Gastrocnemius medialis (tissue), 4 donors: ENCODE measurements at places on chromosomes 16 and 17.
A peak's percentile ranks its signal among the peaks of the same experiment; 100 is the strongest.

- DNase-seq: no peak
These were observed 80.3 kb downstream of the TRIM37 start for GRCh38 chr17:59026176-59026939.

- DNase-seq: no peak
These were observed 18.1 kb downstream of the KATNB1 start for GRCh38 chr16:57753448-57754353.

DNA sequence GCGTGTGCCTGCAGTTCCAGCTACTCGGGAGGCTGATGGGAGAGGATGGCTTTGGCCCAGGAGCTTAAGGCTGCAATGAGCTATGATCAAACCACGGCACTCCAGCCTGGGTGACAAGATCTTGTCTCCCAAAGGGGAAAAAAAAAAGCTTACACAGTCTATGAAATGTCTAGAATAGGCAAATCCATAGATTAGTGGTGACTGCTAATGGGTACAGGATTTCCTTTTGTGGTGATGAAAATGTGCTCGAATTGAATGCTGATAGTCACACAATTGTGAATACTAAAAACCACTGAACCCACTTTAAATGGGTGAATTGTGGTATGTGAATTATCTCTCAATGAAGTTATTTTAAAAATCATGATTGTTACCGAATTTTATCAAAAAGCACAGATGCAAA, 14.9 kb downstream of the USP7 start:
- no peak for DNase-seq

- no peak for DNase-seq
These were observed 6.8 kb downstream of the FBXO47 start for GRCh38 chr17:38960402-38960801.

DNA sequence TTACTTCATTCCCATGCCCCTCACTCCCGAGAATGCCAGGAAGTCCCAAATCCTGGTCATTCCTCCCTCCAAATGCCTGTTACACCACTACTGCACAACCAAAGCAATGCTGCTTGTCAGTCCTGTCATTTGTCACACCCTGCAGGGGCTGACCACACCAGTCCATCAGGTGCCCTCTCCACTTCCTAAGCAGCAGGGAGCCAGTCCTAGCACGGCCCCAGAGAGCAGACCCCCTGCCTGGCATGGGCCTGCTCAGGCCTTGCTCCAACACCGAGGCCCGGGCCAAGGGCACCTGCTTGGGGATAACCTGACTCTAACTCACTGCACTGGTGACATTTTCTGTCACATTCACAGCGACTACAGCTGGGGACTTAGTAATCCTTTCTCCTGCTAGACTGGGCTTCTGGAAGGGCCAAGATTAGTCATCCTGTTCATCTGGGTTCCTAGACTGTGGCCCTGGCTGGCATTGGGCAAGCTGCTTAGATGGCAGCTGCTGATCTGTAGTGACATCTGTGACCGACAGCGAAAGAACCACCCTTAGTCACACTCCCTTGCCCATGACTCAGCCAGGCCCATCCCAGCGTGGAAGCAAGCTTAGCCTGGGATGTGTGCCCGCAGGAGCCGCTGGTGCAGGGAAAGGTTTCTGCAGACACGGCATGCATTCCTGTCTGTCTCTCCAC, 5.4 kb downstream of the ALYREF start:
- DNase-seq: peak; percentile 97

DNA sequence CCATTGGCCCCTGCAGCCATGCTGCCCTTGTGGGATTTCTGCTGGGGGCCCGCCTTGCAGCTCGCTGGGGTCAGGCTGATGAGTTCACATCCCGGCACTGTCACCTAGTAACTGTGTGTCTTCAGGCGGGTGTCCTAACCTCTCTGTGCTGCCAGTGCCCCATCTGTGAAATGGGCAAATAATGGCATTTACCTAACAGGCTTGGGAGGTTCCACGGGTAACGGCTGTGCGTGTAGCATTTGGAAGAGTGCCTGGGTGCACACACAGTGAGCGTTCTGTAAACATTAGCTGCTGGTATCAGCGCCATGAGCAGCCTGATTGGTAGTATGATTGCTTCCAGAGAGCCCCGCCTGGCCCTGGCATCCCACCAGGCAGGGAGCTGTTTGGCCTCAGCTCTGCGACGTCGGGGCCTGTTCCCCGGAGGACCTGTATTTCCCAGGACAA, 167.3 kb upstream of the GSE1 start:
- no peak for DNase-seq

GRCh38 chr16:50323335-50324011, 45.3 kb downstream of the BRD7 start:
- DNase-seq: peak; percentile 25

- DNase-seq: no peak
These were observed 69.9 kb upstream of the CDH5 start for GRCh38 chr16:66296591-66296990.

GRCh38 chr16:79873825-79874224, 273.3 kb upstream of the MAF start:
- no peak for DNase-seq

DNA sequence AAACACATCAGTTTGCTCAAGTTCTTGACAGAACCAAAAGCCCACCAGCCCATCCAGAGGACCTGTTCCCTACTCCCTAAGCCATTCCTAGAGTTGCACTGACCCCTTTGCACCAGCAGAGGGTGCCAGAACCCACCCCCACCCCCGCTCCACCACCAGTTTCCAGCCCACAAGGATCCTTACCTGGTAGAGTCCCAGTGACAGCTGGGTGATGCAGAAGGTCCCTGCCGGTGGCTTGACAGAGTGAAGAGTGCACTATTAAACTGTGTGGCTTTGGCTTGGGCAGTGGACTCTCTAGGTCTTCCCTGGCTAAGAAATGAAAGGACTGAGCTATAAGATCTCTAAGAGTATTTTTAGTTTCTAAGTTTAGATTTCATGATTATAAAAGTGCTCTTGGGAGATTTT, 73.3 kb upstream of the MTMR4 start:
- DNase-seq: no peak

- no peak for DNase-seq
These were observed 3.9 kb upstream of the SPATA20 start for GRCh38 chr17:50542795-50543774.

DNA sequence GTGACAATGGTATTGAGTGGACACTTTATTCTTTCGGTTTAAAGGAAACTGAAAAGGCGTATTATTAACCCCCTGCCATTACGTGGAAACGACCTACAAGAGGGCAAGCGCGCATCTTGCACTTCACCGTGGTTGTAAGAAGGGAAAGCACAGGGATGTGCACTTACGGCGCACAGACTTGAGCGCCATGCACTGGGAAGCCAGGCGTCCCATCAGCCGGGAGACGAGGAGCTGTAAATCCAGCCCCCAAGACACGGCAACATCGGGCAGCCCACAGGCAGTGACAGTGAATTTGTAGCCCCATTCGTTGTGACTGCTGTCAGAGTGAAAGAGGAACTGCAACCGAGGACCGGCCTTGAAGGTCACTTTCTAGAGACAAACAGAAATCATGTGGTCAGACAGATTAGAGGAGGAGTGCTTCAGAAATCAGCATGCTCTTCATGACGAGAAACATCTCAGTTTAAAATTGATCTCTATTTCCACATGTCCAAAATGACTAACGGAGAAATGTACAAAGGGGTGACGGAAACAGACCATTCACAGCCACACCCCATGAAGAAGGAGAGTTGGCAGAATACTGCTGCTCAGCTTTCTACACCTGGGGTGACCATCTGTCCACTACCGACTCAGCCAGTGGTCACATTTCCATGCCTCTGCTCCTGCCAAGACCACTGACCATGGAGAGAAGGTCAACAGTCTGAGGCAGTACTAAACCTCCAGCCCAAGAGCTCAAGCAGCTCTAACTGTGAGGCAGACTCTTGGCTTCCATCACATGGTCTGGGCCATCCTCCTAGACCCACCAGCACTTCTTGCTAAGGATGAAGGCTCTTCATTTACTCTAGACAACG, 68.6 kb downstream of the ZZEF1 start:
- DNase-seq: peak; percentile 86

- DNase-seq: no peak
These were observed 30.1 kb downstream of the CD300LG start for GRCh38 chr17:43877031-43877430.

DNA sequence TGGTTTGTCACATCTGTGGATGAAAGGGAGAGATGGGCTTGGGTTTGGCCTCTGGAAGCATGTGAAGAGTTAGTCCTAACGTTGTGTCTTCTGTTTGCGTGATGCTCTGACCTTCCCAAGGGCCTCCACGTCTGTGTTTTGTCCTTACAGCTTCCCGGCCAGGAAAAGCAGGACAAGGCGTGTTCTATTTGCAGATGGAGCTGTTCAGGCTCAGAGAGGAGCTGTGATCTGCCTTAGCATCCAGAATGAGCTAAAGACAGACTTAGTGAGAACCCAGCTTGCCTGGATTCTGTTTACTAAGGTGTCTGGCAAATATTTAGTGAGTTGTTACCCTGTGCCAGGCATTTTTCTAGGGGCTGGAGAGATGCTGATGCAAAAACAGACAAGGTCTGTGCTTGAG, 282.1 kb downstream of the CBLN1 start:
- no peak for DNase-seq

- no peak for DNase-seq
These were observed 4.9 kb downstream of the IQCK start for GRCh38 chr16:19722981-19723380.

- DNase-seq: peak; percentile 77
These were observed 10.1 kb downstream of the WFIKKN2 start for GRCh38 chr17:50845240-50846147.

- DNase-seq: no peak
These were observed 8.1 kb upstream of the MRPL58 start for GRCh38 chr17:75004371-75004770.

GRCh38 chr17:27751622-27752490, 48.5 kb downstream of the NOS2 start:
- DNase-seq: no peak
